ENCODE measurements at places on chromosomes 4 and X.

GRCh38 chr4:24279469-24279868, 304.9 kb downstream of the DHX15 start:
- DNase-seq, result no peak

- peak; percentile 51 for DNase-seq
Observed at GRCh38 chr4:26330186-26330787, 9.5 kb downstream of the RBPJ start.

- no peak for DNase-seq
Observed at GRCh38 chrX:3226087-3226486, 120.4 kb downstream of the MXRA5 start.

DNA sequence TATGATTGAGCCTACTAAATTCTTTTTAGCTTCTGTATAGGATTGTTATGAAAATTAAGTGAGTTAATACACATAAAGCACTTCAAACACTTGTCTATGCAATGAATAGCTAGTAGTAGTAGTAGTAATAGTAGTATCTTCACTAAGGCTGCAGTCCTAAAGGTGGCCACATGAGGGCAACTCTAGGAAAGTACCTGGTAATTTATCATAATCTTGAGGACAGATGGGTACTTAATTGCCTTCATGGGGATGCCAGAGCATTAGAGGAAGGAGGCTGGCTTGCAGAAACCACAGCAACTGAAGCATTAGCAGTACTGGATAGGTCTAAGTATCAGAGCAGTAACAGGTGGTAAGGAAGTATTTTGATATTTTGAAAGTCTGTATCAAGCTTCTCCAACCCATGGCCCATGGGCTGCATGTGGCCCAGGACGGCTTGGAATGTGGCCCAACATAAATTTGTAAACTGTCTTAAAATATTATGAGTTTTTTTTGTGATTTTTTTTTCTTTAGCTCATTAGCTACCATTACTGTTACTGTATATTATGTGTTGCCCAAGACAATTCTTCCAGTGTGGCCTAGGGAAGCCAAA, 17.3 kb downstream of the NIPAL1 start:
- DNase-seq, result peak; percentile 2

- DNase-seq, result no peak
Observed at GRCh38 chr4:26080870-26081628, 167.0 kb downstream of the SMIM20 start.

GRCh38 chr4:122917731-122918130, 4.7 kb downstream of the NUDT6 start:
- DNase-seq, result no peak

GRCh38 chrX:150508451-150509367, 59.7 kb upstream of the MTM1 start:
- DNase-seq, result peak; percentile 12
